ENCODE measurements at places on chromosomes 12 and 14. TPM values are rescaled to one million over a fixed set of nuclear protein-coding genes. Genes with fewer than 3 reads are reported as not detected.

The PZP gene
- 1.1 TPM for total RNA-seq

The CDKN3 gene
- total RNA-seq, result 3.1 TPM

The TAS2R19 gene
- 5.2 TPM for total RNA-seq

- DNase-seq, result no peak
These were observed 12.3 kb downstream of the ZC2HC1C start for GRCh38 chr14:75081660-75082229.

- DNase-seq, result no peak
These were observed 112.1 kb downstream of the TSPAN9 start for GRCh38 chr12:3189282-3189681.

DNA sequence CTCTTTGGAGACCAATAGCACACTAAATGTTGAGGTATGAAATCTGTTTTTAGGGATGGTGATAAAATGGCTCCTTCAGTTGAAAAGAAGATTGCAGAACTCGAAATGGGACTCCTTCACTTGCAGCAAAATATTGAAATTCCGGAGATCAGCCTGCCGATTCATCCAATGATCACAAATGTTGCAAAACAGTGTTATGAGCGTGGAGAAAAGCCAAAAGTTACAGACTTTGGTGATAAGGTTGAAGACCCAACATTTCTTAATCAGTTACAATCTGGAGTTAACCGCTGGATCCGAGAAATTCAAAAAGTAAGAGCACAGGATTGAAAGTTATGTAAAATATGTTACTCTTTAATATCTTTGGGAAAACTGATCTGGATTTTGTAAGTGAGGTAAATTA is 15.3 kb downstream of the DYNC1H1 start:
- DNase-seq, result no peak

GRCh38 chr14:59292028-59292427 is 103.6 kb downstream of the DAAM1 start:
- no peak for DNase-seq

- DNase-seq, result no peak
These were observed 41.6 kb downstream of the NT5DC3 start for GRCh38 chr12:103799504-103799856.

DNA sequence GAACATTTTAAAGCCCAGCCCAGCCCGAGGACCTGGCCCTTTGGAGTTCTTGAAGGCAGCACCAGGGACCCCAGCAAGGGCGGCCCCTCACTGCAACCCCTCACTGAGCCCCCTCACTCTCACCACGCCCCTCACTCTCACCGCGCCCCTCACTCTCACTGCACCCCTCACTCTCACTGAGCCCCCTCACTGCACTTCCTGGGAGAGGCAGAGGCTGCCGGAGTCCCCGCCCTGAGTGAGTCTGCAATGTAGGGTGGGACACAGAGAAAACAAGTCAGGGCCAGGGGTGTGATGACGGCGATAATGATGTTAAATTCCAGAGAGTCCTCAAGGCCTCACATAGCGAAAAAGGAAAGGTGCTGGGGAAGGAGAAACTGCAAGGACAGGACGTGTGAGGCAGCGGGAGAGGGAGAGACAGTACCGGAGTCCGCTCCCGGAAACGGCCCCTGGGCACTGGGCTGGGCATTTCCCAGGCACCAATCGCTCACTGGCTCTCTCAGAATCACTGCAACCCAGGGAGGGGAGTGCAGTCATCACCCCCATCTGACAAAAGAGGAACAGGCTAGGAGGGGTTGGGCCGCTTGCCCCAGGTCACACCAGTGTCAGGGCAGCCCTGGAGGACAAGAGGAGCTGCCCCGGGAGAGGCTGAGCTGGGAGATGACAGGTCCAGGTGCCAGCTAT is 24.9 kb downstream of the CCDC88C start:
- no peak for DNase-seq

DNA sequence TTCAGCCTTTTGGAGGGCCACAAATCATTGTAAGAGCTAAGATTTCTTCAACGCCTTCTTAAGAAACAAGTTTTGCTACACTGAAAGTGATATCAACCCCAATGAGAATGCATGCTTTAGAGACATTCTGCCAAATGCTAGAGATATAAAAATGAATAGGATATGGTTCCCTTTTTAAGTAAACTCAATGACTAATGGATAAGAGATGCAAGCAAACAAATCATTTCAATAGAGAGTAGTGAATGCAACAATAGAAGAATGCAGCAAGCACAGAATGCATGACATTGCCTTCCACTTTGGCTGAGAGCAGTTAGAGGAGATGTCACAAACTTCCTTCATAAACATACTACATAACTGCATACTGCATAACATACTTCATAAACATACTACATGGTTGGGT is 116.4 kb downstream of the PDZRN4 start:
- no peak for DNase-seq

GRCh38 chr12:2169489-2169888 is 116.7 kb downstream of the CACNA1C start:
- no peak for DNase-seq

- no peak for DNase-seq
These were observed 21.7 kb downstream of the DLK1 start for GRCh38 chr14:100748403-100748802.

GRCh38 chr12:22527999-22528398 is 16.3 kb downstream of the C2CD5 start:
- DNase-seq, result no peak

- DNase-seq, result no peak
These were observed 3.6 kb upstream of the WSB2 start for GRCh38 chr12:118064608-118065007.

DNA sequence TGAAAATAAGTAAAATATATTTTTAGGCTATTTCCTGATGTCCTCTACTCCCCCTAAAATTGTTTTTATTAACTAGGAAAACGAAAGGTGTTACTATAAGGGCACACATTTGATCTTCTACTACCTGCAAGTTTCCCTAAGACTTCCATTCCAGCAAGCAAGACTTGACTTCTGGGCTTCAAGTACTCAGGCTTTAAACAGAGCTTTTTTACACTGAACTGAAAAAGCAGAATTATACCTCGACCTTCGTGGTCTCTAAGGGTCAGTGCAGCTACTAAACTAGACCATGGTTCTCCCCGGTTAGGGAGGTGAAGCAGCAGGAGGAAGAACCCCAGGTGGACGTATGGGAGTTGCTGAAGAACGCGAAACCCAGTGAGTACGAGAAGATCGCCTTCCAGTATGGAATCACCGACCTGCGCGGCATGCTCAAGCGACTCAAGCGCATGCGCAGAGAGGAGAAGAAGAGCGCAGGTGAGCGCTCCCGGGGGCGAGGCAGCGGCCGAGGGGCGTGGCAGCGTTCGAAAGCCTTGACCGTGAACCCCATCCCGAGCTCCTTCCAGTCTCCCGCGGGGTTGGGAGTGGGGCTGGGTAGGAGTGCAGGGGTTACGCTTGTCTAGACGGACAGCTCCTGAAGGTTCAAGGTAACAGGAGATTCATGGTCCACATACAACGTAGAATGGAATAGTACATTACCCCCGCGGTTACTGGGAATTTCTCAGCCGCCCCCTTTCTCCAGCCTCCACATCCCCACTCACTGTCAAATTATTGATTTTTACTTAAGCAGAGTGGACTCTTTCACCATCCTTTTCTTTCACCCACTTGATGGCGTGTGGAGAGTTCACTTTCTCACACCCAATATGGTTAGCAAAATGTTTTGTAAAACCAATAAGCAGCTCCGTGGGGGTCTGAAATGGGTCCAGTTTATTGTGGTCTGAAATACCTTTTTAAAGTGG is 47.6 kb downstream of the MYBPC1 start:
- DNase-seq, result no peak

DNA sequence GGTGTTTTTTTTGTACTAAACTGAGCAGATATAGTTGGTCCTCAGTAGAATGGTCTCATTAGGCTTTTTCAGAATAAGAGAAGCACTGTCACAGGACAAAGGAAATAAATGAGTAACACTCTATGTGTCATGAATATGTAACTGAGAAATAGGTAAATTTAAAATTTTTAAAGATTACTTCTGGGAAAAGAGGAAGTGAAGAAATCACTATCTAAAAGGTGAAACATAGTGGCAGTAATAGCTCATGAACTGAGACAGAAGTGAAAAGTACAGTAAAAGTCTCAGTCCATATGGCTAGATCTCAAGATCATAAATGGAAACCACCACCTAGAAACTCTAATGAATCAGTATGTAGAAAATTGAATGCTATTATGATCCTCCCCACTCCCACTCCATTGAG is 89.3 kb upstream of the TTC7B start:
- no peak for DNase-seq

- DNase-seq, result no peak
These were observed 43.4 kb upstream of the SPTLC2 start for GRCh38 chr14:77659831-77660230.

GRCh38 chr12:26227361-26227745 is 32.0 kb downstream of the SSPN start:
- DNase-seq, result no peak

DNA sequence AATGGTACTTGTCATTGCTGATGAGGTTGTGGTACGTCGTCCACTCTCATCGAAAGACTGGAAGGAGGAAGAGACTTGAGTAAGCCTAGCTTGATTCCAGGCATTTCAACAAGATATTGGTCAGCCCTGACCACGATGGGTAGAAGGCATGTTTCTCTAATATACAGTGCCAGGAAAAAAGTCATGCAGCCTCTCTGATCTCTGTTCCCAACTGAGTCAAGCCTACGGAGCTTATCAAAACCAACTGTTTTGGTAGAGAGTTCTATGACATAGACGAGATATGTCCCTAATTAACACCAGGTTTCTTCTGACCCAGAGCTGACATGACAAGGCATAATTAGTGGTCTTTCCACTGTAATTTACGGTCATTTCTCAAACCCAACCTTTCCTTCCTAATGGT is 58.5 kb downstream of the NIN start:
- no peak for DNase-seq
